ENCODE measurements at places on chromosomes 2 and 18.
A peak's percentile ranks its signal among the peaks of the same experiment; 100 is the strongest.

GRCh38 chr2:176234156-176234555, 35.1 kb upstream of the MTX2 start:
- no peak for DNase-seq

- DNase-seq, result no peak
These were observed 99.2 kb downstream of the RND3 start for GRCh38 chr2:150388289-150388625.

- DNase-seq, result no peak
These were observed 30.9 kb downstream of the GAREM1 start for GRCh38 chr18:32439802-32440201.

- DNase-seq, result no peak
These were observed 82.7 kb downstream of the MALT1 start for GRCh38 chr18:58753976-58754375.

DNA sequence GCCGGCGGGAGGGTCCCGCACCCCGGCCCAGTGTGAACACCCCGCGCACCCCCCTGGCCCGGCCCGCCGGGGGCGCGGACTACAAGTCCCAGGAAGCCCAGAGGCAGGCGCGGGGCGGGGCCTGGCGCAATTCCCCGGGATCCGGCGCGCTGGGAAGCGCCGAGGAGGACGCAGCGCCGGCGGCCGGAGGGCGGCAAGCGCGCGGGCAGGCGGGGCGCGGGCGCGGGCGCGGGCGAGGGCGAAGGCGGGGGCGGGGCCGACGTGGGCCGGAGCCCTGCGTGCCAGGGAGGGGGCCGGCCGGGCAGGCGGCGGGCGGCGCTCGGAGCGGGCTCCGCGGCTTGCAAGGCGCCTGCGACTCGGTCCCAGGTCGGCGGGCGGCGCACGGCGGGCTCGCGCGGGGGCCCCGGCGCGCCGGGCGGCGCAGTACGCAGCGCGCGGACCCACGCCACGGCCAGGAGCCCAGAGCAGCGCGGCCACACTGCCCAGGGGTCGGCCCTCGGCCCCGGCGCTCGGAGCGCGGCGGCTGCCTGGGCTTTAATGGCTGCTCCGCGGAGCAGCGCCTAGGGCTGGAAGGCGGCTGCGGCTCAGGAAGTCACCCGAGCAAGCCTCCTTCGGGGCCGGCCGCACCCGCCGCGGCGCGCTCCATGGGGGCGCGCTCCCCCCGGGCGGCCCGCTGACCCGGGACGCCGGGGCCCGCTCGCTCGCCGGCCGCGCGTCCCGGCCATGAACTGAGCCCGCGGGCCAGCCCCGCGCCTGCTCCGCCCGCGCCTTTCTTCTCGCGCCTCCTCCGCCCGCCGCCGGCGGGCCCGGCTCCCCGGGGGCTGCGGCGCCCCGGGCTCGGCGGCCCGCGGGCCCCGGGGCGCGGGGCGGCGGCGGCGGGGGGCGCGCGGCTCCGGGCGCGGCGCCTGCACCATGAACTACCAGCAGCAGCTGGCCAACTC, at the start of gene AGAP1:
Gene AGAP1 (plus strand): TSS at position 269 of the 941 bp plus-strand sequence.
- DNase-seq, result peak; percentile 35

DNA sequence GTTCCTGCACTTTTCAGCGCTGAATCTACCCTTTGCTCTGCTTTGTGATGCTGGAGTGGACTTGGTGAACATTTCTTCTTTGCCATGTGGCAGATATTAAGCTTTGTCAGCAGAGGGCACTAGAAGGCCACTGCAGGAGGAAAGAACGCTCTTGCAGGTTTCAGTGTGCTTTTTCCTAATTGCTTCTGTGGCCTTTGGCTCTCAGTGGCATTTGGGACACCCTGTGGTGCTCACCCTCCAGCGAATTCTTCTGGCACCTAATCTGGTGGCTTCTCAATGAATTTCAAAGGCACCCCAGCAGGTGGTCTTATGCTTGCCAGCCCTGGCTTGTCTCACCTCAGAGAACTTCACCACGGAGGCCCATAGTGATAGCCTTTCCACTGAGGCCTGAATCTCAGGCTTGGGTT, 146.7 kb downstream of the MYO3B start:
- no peak for DNase-seq

- no peak for DNase-seq
These were observed 34.1 kb upstream of the ARHGAP25 start for GRCh38 chr2:68700560-68700959.

DNA sequence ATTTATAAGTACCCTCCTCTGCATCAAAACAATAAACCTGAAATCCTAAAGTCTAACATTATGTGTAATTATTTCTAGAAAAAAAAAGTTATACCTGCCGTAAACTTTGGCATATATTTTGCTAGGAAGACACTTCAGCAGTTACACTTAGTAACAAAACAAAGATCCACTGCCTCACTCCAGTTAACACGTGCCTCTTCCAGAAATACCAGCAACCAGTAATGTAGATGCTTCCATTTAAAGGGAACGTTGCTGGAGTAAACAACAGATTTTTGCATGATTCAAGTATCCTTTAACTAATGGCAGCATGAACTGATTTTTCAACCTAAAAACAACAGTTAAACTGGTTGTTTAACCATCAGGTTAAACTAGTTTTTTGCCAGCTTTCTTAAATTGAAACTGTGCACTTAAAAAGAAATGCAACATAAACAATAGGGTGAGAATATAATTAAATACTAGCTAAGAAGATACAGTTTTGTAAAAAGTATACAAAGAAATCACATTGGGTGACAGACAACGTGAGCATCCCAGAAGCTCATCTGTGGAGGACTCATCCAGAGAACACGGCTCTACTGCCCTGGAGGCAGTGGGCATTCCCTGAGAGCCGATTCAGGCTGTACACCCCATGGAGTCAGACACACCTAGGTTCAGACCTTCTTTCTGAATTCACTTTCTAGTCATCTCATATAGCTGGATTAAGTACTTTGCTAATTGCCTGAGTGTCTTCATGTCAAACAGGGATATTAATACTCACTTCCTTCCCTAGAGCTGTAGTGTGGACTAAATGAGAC, 22.3 kb downstream of the MGAT4A start:
- DNase-seq, result no peak

DNA sequence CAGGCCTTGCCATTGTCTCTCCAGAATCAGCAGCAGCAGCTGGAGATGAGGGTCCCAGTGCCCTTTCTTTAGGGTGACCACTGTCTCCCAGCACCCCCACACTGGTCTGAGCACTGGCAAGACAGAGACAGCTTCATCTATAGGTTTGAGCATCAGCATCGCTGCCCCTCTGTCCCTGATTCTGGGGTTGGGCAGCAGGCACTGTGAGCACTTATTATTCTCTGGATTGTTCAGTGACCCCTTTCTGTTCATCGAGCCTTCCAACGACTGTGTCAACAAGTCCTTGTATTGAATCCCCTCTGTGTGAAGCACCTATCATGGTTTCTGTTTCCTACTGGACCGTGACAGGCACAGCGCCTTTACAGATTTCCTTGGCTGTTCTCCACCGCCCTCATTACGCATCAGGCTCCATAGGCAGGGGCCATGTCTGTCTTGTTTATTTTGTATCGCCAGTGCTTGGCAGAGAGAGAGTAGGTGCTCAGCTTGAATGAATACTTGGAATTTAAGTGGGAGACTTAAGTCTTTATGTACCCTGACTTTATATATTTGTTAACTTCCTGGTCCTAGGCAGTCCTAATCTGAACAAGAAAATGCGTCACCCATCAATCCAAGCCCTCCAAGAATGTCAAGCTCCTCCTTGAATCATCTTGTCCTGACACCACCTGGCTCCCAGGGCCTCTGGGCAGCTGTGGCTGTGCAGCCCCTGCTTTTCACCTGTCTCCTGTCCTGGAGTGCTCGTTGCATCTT, 11.4 kb downstream of the MALL start:
- no peak for DNase-seq

GRCh38 chr2:100239486-100240210, 82.7 kb downstream of the LONRF2 start:
- no peak for DNase-seq

DNA sequence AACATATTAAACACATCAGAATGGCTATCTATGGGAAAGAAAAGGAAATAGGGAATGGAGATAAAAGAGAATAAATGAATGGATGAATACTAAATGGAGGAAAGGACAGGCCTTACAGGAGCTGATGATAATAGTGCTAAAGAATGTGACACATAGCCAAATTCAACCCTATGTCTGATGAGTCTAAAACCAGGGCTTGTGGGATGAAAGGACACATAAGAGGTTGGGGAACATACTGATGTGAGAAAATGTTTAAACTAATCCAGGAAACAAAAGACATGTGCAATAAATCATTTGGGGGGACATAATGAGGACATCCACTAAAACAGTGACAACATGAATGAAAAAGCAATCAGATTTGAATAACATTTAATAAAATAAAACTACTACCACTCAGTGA, 120.0 kb downstream of the DYM start:
- DNase-seq, result no peak

DNA sequence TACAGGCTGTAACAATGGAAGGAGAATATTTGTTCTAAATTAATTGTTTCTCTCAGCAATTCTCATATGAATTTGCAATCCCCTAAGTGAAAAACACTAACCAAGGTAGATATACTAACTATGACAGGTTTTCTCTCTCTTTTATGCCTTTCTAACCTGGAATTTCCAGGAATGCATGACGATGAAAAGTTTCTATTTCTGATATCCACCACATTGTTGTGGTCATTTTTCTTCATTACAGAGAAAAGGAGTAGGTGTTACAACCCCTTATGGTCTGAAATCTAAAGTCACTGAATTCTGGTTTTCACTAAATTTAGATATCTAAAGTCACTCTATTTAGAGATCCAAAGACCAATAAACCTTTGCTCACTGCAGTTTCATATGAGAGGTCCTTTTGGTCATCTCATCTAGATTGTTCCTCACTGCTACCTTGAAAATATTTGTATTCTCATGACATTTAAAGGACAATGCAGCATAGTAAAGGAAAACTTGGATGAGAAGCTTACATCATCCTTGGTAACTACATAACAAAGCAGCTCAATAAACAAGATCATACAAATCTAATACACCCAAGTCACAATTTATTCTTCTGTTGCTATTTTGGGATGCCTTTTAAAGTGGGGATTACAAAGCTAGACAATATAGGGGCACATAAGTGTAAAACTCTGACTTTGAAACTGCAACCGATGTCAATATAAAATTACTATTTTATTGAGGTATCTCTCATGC, 85.8 kb downstream of the TCF4 start:
- DNase-seq, result no peak

DNA sequence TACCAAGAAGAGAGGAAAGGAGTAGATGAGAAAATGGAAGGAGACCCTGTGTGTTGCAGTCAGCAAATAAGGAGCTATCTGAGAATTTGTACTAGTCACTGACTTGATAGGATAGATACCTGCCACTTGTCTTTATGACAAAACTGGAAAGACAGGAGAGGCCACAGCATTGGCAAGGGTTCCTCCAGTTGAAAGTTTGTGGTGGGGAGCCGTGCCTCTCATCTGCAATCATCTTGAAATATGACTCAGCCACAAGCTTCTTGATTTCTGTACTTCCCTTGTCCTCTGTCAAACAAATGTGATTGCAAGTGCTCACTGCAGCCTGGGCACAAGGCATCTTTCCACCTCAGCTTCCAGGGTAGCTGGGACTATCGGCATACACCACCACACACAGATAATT, 99.1 kb downstream of the GREB1L start:
- no peak for DNase-seq

GRCh38 chr2:214261683-214262082, 149.2 kb upstream of the VWC2L start:
- no peak for DNase-seq

- DNase-seq, result no peak
These were observed 5.0 kb upstream of the ESPNL start for GRCh38 chr2:238095143-238095542.

DNA sequence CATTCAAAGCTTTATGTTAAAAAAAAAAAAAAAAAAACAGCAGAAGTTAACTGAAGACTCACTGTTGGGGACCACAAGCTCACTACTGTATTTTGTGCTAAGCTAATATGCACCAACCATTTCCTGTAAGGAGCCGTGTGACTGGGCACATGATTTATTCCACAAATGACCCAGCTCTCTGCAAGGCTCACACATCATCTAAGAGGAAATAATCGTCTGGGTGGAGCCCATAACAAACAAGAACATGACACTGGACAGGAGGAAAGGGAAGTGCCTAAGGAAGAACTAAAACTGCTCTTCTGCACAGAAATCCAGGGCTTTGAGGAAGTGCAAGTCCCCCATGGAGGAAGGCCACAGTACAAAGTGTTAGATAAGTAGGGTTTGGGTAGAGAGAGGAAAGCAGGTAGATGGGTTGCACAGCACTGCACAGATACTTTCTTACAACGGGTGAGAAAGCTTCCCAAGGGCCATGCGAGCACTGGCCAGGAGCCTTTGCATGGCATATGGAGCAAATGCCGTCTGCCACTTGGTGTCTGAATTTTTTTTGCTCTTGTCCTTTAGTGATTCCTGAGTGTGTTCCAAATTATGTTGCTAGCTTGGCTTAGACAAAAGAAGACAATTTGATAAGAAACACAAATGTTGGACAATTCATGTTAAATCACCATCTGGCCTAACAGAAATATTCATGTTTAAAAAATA, 24.4 kb downstream of the NFE2L2 start:
- DNase-seq, result no peak

GRCh38 chr2:174499371-174499770, 12.5 kb upstream of the GPR155 start:
- DNase-seq, result no peak

DNA sequence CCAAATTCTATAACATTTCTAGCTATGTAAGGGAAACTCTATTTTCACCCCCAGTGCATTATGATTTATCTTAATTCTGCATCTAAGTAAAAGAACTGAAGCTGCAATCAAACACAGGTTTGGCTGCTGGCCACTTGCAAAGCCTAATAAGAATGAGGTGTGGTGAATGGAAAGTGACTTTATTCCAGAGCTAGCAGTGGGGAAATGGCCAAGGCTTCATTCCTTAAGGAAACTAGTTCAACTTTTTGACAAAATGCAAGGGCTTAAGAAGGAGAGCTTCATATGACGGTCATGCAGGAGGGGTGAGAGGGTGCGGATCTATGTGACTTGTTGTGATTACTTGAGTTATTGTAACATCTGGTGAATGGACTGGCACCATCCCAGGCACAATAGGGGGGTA, 1802.0 kb downstream of the SUCLG1 start:
- DNase-seq, result no peak

GRCh38 chr2:28408764-28409599, 16.3 kb downstream of the FOSL2 start:
- peak; percentile 49 for DNase-seq

GRCh38 chr2:149872041-149872440, 284.5 kb upstream of the MMADHC start:
- no peak for DNase-seq

- DNase-seq, result no peak
These were observed 9.8 kb downstream of the TUBB6 start for GRCh38 chr18:12317664-12318333.

DNA sequence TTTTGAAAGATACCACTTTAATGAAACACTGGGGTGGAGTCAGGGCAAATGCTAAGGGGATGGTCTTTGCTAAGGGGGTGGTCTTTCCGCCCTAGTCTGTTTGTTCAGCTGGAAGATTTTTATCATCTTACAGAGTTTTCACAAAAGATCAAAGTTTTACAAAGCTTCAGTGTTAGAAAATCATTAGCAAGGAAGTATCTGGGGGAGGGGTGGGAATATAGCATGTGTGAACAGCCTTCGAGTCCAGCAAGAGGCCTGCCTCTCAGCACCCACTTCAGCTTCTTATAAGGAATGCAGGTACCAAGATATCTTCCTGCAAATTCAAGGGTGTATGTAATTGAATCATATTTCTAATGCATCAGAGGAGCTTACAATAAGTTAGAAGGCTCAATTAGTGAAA, 112.9 kb downstream of the RAPGEF4 start:
- no peak for DNase-seq

- no peak for DNase-seq
These were observed 3.7 kb downstream of the TNS1 start for GRCh38 chr2:217998926-217999594.
